Stimulated activated CD8-positive, alpha-beta memory T cell treated with anti-CD3 and anti-CD28 coated beads, Interleukin-15, amount 100 ng/mL, for 48 hours (primary cell): ENCODE measurements at places on chromosomes 2 and 18.

DNA sequence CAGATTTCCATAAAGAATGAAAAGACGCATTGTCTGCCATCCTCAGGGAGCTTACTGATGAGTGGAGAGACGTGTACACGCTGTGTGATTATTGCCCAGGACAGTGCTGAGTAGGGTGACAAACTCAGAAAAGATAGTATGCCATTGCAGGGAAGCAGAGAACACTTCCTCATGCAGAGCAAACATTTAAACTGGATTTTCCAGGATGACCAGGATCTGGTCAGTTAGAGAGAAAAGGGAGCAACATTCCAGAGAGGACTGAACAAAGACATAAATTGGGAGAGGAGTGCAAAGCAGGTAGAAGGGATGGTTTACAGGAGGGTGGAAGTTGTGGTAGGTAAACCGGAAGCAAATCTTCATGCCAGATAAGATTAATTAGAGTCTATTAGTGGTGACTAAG is 2.3 kb downstream of the SLC9A2 start:
- no peak for DNase-seq

GRCh38 chr2:26916128-26916692 is 54.2 kb upstream of the MAPRE3 start:
- DNase-seq: no peak

GRCh38 chr2:232658217-232658785 is 24.9 kb downstream of the EFHD1 start:
- no peak for DNase-seq

DNA sequence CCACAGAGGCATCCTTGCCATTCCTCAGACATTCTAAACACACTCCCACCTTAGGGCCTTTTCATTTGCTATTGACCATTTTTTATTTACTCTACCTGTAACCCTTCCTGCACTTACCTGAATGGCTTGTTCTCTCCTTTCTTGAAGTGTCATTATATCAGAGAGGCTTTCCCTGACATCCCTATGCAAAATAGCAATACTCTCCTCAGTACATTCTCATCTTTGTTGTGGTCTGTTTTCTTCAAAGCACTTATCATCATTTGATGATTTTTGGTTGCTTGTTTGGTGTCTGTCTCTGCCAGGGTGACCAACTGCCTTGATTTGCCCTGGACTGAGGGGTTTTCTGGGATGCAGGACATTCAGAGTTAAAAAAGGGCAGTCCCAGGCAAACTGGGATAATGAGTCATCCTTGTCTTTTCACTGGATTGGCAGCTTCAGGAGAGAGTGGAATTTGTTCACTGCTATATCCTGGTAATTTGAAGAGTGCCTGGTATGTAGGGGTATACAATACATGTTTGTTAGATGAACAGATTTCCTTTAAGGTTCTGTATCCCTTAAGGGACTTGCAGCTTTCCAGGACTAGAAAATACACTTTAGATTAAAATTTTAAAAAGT is 102.4 kb downstream of the BABAM2 start:
- DNase-seq: no peak

DNA sequence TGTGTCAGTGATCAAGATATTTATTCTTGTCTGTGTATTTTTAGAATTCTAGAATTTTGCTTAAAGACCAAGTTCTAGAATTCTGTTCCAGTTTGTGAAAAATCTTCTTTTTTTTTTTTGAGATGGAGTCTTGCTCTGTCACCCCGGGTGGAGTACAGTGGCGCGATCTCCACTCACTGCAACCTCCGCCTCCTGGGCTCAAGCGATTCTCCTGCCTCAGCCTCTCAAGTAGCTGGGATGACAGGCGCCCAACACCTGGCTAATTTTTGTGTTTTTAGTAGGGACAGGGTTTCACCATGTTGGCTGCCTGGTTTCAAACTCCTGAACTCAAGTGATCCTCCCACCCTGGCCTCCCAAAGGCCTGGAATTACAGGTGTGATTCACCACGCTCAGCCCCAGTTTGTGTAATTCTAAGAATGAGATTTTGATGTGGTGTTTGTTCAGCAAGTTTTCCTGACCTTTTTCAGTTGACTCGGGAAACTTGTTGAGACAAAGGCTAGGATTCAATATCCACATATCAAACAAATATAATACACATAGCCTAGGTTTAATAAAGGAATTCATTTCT is 3.6 kb downstream of the EIF5B start:
- DNase-seq: no peak

- DNase-seq: no peak
Observed at GRCh38 chr2:216492597-216493333, 5.9 kb upstream of the RPL37A start.

DNA sequence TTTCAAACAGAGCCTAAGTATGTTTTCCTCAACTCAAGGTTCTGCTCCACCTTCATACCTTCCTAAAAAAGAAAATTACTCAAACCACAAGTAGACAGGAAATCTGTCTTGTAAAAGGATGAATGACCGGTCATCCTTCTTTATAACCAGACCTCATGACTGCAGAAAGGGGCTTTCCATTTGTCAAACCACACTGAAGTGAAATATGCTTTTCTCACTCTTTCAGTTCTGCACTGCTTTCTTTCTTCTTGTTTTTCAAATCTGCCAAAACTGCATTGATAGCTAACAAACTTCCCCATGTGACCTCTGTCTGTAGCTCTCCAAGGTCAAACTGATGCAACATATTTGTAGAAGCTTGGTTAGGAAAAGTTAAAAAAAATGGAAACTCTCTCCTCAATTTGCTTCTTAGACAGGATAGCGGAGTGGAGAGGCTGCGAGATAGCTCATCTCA is 308.9 kb upstream of the CCDC68 start:
- DNase-seq: no peak

DNA sequence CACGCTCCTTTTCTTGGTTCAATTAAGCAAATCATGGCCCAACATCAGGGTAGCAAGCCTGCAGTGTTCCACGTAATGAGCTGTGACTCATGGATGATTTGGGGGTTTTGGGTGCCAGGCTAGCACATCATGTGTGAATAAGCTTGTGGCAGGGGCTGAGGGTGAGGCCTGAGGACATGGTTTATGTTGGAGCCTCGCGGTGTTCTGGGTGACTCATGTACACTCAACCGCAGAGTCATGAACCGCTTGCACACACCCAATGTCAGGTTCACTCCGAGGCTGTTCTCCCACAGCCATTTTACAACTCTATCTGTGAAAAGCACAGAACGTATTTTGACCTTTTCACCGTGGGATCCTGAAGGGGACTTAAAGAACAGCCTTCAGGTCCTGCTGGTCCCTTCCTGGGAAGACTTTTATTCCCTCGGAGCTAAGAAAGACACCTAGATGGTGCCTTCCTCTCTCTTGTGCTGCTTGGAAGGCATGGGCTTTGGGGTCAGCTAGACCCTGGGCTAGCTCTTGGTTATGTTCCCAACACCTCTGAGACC is 139.9 kb upstream of the ZEB2 start:
- peak; percentile 57 for DNase-seq

DNA sequence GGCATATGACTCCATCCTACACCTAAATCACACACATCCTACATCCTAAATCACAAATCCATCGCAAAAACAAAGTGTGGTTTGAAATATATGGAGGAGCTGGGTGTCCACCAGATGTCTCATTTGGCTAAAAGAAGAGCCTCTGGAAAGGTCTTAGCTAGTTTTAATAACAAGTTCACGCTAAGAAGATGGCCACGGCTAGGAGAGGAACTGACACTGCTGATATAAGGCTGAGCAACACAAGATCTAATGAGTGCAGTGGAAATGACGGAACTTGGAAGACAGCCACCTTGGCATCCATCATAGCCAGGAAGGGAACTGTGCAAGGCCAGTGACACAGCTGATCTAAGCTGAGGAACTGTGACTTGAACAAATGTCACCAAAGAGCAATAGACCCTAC is 60.0 kb upstream of the AGAP1 start:
- no peak for DNase-seq

GRCh38 chr2:173872714-173873113 is 92.5 kb downstream of the SP3 start:
- no peak for DNase-seq

GRCh38 chr18:27762054-27762453 is 414.9 kb downstream of the CDH2 start:
- DNase-seq: no peak

DNA sequence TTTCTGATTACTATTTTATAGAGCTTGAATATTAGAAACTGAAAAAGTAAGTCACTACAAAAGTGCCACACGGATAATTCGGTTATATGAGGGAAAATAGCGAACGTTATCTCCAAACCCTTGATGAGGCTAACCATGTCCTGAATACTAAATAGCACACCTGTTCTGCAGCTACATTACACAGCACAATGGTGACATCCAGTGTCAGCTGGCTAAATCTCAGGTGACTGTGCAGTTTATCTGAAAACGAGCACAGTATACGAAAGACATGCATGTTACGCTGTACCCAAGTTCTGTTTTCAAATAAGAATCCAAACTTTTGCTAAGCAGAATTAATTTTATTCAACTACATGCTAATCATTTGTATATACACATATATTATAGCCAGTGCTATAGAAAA is 9.0 kb downstream of the CCDC68 start:
- DNase-seq: no peak

DNA sequence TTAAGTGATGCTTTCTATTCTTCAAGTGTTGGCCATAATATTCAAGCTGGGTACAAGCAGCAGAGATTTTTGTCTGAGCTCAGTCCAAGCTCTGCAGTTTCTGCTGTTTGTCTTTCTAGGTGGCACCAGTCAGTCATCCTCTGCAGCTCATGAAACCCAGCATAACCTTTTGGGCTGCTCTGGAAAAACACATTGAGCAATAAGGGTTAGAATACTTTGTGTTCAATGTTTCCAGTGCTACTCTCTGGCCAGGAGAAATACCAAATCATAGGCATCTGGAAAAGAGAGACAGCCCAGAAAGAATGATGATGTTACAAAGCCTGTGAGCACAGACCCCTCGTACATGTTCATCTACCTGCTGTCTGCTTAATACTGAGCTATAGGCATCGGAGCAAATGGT is 19.5 kb upstream of the WIPF1 start:
- no peak for DNase-seq

DNA sequence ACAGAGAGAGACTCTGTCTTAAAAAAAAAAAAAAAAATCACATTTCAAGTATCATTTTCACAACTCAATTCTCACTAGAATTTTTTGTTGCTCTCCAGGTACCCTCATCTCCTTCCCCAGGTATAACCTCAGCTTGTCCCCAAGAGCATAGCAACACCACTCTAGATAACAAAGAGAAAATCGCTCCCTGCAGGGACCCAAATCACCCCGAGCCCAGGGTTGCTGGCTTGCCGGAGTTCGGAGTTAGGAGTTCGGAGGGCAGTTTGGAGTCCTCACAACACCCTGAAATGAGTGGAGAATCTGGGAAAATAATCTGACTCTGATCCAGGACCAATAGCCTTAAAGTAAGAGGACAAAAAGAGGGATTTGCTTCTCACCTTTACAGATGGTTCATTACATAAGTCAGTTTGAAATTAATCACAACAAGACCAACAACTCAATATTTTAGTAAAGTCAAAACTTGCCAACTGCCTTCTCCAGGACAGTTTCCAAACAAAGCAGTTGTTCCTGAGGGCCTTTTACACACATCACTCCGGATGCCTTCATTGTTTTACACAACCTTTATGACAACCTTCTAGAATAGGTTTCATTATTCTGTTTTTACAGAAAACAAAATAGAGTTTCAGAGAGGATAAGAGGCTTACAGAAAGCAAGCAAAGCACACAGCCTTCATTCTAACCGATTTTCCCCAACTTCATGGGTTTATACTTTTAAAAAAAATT is 59.1 kb downstream of the C2orf76 start:
- DNase-seq: no peak

GRCh38 chr2:221096706-221097567 is 475.2 kb downstream of the EPHA4 start:
- DNase-seq: no peak
